ENCODE measurements at places on chromosomes 1 and 21.

- no peak for DNase-seq
These were observed 8.6 kb downstream of the PODN start for GRCh38 chr1:53070621-53071020.

- no peak for DNase-seq
These were observed 18.6 kb downstream of the TPTE start for GRCh38 chr21:10539956-10540355.

- no peak for DNase-seq
These were observed 137.9 kb upstream of the EDN2 start for GRCh38 chr1:41622402-41622801.

DNA sequence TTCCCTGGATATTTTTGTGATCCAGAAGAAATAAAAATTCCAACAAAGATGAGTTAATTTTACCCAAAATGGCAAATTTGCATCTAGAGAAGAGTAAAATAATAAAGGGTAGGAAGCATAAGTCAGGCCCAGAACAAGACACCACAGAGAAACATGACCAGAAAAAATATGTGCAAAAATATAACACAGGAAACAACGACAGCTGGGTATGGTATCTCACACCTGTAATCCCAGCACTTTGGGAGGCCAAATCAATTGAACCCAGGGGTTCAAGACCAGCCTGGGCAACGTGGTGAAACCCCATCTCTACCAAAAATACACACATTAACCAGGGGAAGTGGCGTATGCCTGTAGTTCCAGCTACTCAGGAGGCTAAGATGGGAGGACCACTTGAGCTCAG lies 39.7 kb upstream of the SDC3 start:
- DNase-seq = no peak

DNA sequence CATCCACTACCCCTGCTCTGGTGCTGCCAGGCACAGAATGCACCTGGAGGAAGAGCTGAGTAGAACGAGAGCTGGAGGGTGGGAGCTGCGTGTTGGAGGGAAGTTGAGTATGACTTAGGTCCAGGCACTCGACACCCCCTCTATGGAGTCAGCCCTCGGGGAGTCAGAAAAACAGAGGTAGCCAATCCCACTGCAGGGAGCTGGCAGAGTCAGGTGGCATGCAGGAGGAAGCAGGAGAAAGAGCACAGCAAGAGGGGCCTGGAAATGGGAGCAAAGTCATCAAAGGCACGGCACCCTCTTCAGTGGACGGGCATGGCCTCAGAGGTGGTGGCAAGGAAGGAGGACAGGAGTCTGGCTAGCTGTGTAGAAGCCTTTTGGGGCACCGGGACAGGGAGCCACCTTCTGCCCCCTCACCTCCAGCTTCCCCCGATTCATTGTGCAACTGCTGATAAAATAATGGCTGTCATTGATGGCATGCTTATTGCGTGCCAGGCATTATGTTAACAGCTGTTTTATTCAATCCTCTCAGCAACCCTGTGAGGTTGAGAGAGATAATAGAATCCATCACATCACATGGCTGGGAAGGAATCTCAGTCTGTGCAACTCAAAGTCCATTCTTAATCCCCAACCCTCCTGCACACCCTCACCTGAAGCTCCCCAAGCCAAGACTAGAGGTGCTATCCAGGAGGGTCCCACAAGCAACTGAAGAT lies 42.0 kb downstream of the C1orf198 start:
- no peak for DNase-seq

DNA sequence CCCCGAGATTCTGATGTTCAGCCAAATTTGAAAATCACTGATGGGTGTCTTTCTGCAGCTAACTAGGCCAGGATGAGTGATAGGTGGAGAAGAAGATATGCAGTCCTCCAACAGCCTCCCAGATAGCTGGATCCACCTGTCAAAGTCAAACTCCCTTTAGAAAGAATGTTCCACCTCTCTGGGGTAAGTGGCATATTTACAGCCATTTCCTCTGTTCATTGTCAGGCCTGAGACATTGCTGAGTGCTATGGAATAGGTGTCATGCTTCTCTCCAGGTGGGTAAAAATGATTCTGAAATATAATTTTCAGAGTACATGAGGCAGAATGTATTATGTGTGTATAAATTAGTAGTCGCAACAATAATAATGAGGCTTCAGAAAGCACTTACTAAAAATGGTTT lies 316.8 kb downstream of the TTLL7 start:
- no peak for DNase-seq

- DNase-seq = no peak
These were observed 1.7 kb upstream of the BMP8A start for GRCh38 chr1:39489567-39490239.

DNA sequence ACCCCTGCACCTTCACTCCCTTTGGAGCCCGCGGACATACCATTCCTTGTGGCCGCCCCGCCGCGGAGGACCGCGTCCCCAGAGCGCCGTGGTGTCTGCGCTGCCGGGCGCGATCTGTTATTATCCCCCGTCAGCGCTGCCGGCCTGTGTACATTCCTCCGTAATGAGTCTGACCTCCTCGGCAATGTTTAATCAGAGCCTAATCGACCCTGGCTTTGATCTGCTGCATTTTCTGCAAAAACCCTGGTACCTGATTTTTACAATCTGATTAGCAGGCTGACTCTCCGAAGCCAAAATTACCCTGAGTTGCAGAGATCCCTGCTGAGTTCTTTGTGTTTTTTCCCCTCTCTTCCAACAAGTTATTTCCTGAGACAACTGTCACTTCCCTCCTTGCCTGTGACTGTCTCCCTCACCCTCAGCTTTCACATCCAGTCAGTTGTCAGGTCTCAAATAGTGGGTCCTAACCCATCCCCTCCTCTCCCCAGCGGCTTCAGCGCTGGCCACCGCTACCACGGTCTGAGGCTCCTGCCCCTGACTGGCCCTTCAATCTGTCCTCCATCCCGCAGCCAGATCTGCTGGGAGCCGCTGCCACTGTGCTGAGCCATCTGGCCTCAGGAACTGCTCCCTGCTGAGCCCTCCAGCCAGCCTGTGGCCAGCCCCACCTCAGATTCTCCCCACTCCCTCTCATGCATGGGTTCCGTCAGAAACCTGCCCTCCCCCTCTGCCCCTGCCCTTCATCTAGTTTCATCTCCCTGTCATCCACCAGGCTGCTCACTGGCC lies 53.5 kb downstream of the GLIS1 start:
- no peak for DNase-seq

GRCh38 chr1:82390627-82391026 lies 589.9 kb downstream of the ADGRL2 start:
- DNase-seq = no peak

- DNase-seq = no peak
These were observed 2.4 kb downstream of the CCN1 start for GRCh38 chr1:85582687-85583591.

- DNase-seq = no peak
These were observed 3.6 kb downstream of the LPAR3 start for GRCh38 chr1:84889437-84889836.

DNA sequence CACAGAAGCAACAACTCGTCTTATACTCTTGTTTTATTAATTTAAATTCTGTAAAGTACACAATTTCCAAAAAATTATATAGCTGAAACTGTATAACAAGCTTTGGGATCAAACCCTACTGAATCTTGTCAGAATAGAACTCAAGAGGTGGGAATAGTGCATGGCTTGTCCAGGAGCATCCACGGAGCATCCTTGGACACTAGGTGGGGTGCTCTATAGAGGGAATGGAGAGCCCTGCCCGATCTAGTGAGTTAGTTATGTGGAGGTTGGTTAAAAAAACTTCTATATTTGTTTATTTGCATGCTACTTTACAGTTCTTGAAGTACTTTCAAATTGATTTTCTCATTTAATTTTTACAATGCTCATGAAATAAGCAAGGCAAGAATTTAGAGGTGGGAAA lies 28.3 kb downstream of the ROR1 start:
- no peak for DNase-seq

- peak; percentile 49 for DNase-seq
These were observed 17.0 kb downstream of the DHRS3 start for GRCh38 chr1:12600880-12601633.

DNA sequence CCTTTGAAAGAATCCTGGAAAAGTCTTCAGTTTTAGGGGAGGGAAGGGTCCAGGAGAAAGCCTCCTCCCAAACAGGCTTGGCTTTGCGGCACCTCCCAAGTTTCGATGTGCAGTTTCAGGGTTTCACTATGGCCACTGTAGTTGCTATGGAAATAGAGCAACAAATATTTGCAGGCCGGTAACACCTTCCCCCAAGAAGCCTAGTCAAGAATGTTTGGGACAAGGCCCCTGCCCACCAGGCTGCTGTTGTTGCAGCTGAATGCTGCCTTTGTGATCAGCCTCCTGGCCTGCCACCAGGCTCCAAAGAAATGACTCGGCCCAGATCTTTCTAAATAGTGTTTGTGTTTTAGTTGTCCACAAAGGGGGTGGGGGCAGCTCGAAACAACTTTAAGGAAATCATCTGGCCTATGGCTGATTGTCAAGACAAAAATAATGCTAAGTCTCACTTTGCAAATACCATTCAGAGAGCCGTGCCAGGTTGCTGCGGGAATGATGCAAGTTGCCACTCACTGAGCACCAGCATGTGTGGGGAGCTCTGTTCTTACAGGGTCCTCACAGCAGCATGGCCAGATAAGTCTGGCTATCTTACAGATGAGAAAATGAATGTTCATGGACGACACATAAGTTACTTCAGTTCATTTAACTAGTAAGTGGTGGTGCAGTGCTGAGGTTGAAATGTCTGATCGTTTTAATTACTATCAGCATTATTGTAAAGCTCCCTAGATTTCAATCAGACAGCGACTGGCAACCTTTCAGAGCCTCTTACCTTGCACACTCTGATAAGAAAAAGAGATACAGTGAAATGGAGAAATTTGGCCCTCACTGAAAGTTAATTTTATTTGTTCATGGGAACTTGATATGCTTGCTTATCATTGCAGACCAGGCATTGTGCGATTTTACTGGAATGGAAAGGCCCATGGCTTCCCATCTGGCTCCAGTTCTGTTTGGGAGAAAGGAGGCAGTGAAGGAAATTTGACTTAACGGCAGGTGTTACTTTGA lies 91.2 kb upstream of the JUN start:
- DNase-seq = no peak

DNA sequence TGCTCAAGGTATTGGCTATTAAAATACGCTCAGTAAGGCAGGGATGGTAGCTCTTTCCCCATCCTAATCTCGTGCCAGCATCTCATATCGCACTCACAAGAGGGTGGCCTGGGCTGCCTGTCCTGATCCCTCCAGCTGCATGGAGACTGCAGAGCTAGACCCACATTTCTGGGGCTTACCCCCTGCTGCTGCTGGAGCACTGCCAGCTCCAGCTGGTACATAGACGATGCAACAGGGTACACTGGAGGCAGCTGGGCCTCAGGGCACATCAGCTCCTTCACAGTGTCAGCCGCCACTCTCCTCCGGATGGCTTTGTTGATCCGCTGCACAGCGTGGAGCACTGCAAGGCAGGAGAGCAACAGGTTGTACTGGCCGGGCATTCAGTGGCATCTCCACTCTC lies 16.0 kb downstream of the IQGAP3 start:
- no peak for DNase-seq

GRCh38 chr1:32273391-32274208 lies 18.3 kb upstream of the HDAC1 start:
- no peak for DNase-seq

- no peak for DNase-seq
These were observed 93.9 kb downstream of the SLC45A1 start for GRCh38 chr1:8411803-8412182.

DNA sequence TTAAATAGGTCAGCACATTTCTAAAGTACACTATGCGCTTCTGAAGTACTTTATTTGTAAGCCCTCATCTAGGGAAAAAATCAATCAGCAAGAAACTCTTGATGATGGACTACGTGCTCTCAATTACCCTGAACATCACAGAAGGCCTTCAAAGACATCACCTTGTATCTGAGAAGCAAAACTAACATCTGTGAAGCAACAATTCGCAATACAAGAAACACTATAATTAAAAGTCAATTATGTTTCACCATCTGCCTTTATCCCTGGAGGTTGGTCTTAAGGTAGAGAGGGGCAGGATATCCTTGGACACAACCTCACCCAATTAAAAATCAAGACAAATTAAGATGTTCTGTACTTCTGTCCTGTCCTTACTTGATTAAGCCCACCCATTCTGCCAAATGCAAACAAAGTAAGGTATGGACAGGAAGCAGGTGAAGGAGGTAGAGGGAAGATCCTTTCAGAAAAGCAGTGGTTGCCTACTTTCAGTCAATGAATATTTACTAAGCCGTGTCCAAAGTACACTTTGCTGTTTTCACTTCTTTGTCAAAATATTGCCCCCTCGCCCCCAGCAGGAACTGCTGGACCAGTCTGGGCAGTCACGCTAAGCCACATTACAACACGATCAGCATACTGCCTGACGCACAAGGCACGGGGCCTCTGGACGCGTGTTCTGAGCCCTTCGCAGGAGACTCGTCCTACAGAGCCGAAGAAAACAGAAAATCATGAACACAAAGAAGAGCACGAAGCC lies 887 bp downstream of the SLC19A2 start:
- peak; percentile 71 for DNase-seq

GRCh38 chr1:66175581-66175980 lies 358.4 kb upstream of the SGIP1 start:
- no peak for DNase-seq

GRCh38 chr1:225597926-225598575 lies 54.9 kb downstream of the ENAH start:
- DNase-seq = no peak

DNA sequence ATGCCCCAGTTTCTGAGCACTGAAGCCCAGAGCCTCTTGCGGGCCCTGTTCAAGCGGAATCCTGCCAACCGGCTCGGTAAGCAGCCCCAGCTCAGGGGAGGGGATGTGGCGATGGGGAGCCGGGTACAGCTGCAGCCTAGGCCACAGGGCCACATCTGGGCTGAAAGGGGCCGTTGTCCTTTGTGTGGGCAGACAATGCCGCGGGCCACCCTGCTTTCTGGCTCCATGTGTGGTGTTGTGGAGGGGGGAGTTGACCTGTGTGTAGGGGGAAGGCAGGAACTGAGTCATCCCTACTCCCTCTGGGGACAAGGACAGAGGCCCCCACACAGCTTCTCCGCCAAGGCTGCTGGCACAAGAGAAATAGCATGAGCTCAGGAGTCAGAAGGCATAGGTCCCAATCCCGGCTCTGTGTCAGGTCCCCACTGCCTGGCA lies 26.0 kb downstream of the RPS6KA1 start:
- no peak for DNase-seq

DNA sequence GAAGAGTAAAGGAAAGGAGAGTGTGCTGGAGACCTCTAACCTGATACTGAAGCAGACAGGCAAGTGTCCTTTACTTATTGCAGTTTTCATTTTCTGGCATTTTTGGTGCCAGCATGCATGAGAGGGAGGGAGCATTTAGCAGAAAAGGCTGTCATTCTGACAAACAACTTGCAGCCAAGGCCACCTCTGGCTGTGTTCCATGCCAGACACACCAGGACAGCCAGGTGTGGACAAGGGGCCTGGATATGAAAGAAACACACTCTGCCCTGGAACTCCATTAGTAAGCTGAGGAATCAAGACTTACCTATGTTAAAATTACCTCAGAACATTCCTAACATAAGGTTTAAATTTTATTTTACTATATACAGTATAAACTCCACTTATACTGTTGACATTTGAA lies 365.4 kb upstream of the CAMK1G start:
- no peak for DNase-seq

- no peak for DNase-seq
These were observed 26.7 kb upstream of the TP53BP2 start for GRCh38 chr1:223872308-223872901.
